D721Med (cell line): ENCODE measurements at places on chromosomes 5 and 9.

GRCh38 chr9:136748666-136749611 lies 614 bp upstream of the LCN6 start:
- DNase-seq: no peak

GRCh38 chr5:93578813-93579691 lies 2.0 kb downstream of the NR2F1-AS1 start:
- no peak for DNase-seq

GRCh38 chr9:21096901-21097255 lies 19.1 kb upstream of the IFNB1 start:
- no peak for DNase-seq

DNA sequence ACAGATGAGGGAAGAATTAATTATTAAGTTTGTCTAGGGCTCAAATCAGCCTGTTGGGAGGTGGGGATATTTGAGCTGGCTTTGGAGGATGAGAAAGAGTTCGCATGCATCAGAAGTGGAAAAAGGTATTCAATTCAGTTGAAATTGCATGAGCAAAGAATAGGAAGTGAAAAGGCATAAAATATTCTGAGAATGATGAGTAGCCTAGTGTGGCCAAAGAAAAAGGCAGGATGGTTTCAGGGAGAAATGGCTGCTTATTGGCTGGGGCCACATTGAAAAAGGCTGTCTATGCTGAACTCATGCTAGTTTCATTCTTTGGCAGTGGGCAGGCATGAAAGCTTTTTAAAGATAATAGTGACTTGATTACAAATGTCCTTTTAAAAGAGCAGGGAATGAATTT lies 235.4 kb upstream of the RIOK2 start:
- DNase-seq: no peak

- DNase-seq: no peak
Measured at GRCh38 chr9:77532607-77533006, 115.5 kb downstream of the GNA14 start.

- no peak for DNase-seq
Measured at GRCh38 chr9:118693645-118694044, 675.6 kb downstream of the BRINP1 start.

DNA sequence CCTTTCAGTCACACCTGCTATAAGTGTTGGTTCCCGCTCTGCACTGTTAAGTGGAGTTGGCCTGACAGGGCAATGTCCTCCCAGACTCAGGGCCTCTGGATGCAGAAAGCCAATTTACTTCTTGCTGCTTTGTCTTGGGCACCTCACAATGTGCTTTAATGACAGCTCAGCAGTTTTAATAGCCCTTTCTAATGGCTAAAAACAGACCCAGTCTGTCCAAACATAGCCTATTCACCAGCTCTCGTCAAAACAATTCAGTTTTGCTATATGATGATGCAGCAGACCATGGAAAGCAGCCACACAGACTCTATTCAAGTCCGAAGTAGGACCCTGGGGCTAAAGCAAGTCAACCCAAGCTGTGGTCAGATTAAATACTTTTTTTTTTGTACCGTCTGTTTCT lies 529.1 kb upstream of the SEMA6A start:
- no peak for DNase-seq

DNA sequence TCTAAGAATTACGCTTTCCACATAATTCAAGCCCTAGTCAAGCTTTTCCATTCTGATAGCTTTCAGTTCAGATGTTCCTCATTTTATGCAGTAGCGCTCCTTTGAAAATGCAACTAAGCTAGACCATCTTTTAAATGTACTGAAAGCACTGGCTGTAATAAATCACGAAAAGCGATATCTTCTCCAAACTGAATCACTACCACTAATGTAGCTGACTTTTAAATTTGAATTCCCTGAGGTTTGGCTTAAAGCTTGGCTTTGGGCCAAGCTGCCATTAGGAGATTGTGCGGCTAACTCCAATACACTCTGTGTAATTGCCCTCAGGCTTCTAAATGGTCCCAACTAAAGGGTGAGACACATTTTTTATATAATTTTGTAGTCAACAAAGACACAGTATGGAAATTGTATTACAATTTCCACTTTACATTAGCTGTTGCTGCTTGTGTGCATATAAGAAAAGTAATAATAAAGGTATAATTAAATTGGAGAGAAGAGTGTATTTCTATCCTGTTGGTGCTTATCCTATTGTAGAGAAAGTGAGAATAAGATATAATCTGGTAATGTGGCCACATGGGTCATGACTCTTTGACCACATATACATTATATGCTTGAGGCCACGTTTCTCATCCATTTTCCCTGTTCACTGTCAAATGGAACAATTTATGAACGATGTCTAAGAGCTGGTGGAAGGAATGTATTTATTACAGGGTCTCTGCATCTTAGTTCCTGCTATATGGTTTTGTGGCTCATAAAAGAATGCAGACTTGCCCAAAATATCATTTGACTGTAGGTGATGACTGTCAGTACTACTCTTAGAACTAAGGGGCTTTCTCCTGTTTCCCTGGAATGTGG lies 118.7 kb upstream of the TAF11L2 start:
- no peak for DNase-seq

- no peak for DNase-seq
Measured at GRCh38 chr5:159873680-159874079, 42.6 kb upstream of the ADRA1B start.

DNA sequence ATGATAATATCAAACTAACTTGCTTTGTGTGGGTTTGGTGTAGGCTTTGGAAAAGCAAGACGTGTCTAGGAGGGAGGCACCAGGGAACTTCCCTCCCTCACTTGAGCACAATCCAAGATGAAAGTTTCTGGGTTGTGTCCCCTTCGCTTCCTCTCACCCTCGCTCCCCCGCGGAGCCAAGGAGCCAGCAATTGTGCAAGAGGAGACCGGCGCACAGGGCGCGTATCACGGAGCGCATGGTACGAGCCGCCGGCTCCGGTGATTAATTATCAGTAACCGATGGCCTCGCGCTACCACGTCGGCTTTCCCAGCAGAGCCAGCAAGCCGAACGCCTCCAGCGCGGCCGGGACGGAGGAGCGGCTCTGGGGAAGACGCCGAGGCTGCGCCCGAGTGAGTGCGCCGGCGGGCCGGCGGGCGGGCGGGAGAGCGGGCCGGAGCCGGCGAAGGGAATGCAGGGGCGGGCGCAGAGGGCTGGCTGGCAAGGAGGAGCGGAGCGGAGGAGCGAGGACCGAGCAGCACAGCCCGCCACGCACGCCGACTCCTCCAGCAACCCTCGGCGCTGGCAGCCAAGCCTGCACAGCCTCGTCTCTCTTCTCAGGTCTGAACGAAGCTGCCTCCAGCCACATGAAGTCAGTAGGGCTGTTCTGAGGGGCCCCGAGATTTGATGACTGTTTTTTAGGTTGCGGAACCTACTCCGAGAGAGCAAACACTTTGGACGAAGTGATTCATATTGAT lies 143.6 kb downstream of the BNC2 start:
- no peak for DNase-seq

GRCh38 chr9:75238311-75238976 lies 150.1 kb downstream of the OSTF1 start:
- peak; percentile 20 for DNase-seq

DNA sequence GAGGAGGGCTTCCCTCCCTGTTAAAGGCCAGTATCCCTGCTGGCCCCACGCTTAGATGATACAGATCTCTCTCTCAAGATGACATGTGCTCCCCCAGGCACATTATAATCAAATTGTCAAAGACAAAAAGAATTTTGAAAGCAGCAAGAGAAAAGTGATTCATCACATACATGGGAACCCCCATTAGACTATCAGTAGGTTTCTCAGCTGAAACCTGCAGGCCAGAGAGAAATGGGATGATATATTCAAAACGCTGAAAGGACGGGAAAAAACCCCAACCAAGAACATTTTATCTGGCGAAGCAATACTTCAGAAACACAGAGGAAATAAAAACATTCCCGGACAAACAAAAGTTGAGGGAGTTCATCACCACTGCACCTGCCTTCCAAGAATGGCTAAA lies 78.7 kb downstream of the CAMSAP1 start:
- no peak for DNase-seq

GRCh38 chr5:55172937-55173686 lies at the start of gene CDC20B:
TSS of gene CDC20B (minus strand) at chr5:55173177. CDS start at chr5:55173000, 177 bp downstream.
- DNase-seq: peak; percentile 61

DNA sequence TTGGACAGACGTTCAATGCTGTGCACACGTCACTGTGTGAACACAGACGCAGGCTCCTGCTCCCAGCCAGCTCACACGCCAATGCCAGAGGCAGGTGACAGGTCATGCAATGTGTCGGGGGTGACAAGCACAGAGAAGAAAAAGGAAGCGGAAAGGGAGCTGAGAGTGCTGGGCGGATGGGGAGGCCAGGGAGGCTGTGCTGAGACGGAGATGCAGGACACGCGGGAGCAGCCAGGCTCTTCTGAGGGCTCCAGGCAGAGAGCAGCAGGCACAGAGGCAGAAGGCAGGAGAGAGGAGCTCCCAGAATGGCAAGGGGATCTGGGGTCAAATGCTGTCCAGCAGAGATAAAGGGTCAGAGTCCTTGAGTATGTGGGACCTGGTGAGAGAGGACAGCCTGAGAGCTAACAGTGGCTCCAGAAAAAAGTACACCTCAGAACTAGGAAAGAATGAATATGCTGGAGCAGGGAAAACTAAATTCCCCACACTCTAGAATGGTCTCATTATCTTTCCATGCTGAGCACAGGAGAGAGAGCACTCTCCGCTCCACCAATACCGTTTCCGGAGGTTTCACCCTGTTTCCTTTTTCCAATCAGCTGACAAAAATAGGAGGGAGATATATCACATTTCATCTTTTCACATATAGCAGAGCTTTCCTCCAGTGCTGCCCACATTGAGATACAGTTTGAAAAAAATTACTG lies 32.8 kb upstream of the NSMF start:
- no peak for DNase-seq

DNA sequence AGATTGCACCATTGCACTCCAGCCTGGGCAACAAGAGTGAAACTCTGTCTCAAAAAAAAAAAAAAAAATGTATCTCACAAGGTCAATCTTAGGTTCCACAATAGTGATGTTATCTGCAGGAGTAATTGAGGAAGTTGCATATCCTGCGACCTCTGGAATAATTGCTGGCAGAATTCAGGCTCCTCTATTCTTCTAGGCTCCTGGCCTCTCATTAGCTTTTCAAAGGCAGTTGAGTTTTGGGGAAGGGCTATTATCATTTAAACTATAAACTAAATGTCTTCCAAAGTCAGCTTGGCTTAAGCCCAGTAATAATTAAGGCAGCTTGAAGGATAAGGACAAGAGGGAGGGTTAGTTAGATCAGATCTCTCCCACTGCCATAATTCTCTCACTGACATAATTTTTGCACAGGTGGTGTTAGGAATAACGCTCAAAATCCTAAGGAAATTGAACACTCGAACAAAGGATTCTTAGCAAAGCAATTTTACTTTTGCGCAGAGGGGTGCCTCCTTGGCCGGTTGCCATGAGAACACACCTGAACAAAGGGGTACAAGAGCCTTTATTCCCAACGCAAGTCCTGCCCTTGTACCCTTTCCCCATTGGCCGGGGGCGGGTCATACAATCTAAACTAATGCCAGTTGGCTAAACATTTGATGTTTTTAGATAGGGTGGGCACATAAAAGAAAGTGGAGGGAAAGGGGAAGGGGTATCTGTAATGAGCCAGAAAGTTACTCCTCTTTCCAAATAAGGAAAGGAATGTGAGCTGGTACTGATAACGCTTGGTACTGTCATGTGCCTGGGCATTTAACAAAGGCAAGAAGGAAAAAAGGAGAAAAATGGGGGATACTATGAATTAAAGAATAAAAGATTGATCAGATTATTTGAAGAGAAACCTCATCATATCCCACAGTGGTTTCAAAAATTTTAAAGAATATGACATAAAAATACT lies 106.4 kb upstream of the CCNG1 start:
- no peak for DNase-seq

GRCh38 chr9:74573640-74574191 lies 76.6 kb downstream of the RORB start:
- no peak for DNase-seq

DNA sequence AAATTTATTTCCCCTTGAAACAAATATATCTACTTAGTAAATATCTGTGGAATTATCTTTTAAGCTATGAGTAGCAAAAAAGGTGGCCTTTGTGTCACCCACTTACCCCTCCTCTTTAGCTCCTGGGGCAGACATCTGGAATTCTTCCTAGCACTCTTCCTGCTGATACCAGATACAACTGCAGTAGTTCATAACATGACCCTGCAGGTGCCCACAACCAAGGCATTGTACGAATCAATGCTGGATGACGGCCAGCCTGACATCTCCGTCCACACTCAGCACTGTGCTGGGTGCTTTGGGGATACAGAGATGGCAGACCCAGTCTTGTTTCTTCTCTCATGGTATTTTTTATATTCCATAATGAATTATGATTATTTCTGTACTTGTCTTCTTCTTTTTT lies 152.3 kb downstream of the GOLPH3 start:
- DNase-seq: no peak

DNA sequence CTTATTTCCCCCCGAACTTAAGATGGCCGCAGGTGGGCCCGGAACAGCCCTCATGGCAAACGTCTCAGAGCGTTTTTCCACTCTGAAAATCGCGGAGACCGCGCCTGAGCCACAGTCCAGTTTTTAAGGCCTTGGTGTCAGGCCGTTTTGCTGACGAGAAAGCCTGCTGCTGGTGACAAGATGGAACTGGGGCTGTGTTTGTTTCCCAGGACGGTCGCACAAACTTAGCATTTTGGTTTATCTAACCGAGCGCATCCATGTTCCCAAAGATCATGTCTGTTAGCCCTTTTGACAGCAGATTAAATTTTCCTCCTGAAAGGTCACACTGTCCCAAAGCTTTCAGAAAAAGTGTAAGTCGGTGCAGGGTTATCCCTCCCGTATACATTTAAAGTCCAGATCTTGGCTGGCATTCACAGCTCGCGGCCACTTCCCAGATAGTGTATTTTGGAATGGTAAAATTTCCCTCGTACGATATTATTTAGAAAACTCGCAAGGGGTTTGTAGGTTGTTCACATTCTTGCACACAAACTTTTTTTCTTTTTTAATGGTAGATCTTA lies 812 bp downstream of the SREK1 start:
- no peak for DNase-seq

- no peak for DNase-seq
Measured at GRCh38 chr9:93630806-93631411, 54.5 kb downstream of the PHF2 start.

- no peak for DNase-seq
Measured at GRCh38 chr9:84230355-84231145, 110.0 kb downstream of the SLC28A3 start.

DNA sequence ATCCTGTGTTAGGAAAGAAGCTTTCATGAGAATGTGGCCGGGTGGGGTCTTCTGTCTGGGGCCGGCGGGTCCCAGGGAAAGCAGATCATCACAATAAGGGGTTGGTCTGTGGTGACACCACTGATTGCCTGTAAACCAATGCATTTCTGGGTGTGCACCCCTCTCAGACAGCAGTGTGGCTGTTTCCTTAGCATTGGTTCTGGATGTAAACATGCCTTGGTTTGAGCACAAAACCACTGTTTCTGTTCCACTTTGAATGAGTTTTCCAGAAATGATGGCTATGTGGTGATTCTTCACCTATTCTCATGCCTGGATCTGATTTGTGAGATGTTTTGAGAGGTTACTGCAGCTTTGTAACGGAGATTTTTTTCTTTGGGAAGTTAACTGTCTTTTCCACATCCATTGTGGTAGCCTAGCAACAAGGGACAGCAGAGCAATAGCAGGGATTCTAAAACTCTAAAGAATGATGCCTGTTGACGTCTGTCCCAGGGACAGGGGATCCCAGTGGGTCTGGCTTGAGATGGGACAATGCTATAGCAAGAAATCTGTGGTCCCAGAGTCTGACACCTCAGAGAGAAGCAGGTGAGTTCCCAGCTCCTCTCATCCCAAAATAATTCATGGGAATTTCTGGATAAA lies at the start of gene CCDC192:
CCDC192 (plus strand) TSS at position 466 of the 636 bp plus-strand sequence; CDS start at position 521, 55 bp downstream.
- no peak for DNase-seq
